ENCODE measurements at places on chromosomes 1 and 21. TPM values are rescaled to one million over a fixed set of nuclear protein-coding genes. Genes with fewer than 3 reads are reported as not detected.
A peak's percentile ranks its signal among the peaks of the same experiment; 100 is the strongest.

DNA sequence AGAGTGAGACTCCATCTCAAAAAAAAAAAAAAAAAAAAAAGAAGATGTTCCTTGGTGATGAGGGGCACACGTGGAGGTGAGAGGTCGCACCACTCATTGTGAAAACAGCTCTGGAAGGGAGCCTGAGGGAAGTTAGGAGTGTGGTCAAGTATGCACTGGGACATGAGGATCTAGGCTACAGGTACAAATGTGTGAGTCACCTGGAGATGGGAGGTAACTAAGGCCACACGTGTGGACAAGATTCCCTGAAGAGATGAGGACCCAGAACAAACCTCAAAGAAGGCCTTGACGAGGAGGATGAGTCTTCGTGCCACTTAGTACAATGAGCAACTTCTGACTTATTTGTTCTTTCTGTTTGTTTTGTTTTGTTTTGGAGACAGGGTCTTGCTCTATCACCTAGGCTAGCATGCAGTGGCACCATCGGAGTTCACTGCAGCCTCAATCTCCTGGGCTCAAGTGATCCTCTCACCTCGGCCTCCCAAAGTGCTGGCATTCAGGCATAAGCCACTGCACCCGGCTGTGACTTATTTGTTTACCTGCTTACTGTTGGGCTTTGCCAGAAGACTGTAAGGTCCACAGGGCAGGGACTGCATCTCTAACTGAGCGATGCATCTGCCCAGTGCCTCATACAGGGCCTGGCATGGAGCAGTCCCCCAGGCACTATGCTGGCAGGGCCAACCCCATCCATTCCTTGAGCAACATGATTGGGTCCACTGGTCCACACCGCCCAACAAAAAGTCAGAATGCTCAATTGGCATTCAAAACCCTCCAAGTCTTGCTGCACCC lies 6.4 kb downstream of the ASAP3 start:
- no peak for DNase-seq

DNA sequence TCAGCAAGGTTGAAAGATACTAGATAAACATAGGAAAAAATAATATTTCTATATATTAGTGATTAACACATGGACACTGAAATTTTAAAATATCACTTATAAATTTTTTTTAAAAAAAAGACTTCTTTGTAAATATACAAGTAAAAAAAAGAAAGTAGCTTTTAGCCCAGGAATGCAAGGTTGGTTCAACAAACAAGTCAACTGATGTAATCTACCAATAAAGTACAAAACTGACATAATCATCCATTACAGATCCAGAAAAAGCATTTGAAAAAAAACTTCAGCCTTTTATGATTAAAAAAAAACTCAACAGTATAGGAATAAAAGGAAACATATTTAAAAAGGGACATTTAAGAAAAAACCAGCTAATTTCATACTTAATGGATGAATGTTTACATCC lies 48.4 kb downstream of the TRMT1L start:
- DNase-seq, result no peak

GRCh38 chr1:95068956-95069709 lies 3.6 kb downstream of the ALG14 start:
- peak; percentile 33 for DNase-seq

Gene TDRD5
- 0.05 TPM for total RNA-seq

DNA sequence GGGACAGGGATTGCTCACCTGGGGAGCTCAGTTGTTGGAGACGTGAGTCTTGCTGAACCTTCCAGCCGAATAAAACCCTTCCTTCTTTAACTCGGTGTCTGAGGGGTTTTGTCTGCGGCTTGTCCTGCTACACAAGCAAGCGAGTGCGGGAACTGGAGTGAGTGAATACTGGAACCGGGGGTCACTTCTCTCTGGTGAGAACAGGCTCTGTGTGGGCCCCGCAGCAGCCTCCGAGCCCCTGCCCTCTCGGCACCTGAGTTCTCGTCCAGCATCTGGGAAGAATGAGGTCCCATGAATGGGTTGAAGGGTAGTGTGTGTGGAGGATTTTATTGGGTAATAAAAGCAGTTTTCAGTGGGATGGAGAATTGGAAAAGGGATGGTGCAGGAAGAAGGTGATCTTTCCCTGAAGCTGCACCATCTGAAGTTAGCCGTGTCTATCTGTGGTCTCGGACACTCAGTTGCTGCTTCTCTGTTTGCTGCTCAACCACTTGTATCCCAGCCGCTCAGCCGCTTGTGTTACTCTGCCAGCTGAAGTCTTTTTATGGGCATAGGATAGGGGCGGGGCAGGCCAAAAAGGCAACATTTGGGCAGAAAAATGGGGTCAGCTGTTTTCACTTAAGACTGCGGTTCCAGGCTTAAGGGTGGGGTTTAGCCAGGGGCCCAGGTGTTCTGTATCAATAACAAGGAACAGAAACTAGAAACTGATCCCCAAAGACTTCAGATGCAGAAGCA lies 450.6 kb upstream of the CAMK1G start:
- DNase-seq, result no peak

DNA sequence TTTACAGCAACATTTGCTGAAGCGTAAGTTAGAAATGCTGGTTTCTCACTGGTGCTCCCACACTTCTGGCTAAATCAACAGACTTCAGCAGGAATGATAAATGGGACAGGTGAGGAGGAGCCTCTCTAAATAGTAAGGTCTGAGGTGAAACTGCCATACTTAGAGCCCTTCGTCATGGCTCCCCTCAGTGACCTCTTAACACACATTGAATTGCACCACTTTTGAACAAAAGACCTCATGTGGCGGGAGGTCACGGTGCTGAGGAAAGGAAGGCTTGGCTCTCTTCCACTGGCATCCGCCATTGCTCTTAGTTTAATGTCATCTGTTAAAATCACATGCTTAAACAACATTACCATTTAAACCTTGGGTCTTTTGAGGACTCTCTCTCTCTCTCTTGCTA lies 3.4 kb downstream of the MAP3K7CL start:
- no peak for DNase-seq

DNA sequence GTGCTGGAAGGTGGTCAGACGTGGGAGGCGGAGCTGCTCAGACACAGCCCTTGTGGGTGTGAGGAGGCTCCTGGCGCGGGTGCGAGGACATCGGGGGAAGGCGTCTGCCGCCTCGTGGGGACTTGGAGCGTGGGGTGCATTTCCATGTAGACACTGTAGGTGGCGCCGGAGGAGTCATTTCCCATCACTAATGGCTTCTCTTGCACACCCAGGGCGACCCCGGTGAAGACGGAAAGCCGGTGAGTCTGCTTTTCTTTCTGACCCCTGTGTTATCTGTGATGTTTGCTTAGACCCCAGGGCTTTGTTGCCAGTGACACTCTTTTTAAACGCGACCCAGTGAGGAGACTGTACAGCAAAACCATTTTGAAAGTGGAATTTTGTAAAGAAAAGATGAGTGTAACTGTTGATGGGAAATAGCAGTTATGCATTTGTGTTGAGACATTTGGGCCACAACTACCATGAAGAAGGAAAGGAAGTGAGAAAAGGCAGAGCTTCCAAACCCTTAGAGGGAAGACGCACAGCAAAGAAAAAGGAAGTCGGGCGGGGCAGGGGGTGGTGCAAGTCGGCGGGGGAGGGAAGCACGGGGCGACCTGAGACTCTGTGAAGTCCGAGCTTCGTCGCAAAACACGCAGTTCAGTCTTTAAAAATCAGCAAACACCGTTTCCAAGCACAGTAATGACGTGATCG lies 64.0 kb downstream of the SLC19A1 start:
- DNase-seq, result peak; percentile 63

DNA sequence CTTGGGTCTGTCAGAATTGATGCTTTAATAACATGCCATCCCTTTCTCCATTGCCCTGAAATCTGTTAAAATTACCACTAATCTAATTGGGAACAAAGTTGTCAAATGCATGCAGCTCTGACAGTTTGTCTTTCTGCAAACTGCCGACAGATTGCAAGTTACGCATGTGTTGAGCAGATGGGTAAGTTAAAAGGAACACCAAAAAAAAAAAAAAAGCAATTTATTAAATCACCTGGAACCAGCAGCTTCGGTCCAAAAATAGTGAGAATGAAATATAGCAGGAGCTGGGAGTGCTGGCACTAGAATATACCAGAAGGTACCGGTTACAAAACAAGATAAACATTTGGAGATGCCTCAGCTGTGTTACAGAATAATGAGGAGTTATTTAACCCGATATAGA lies 149.6 kb upstream of the C1orf87 start:
- DNase-seq, result no peak

Gene WNT3A
- total RNA-seq, result not detected

DNA sequence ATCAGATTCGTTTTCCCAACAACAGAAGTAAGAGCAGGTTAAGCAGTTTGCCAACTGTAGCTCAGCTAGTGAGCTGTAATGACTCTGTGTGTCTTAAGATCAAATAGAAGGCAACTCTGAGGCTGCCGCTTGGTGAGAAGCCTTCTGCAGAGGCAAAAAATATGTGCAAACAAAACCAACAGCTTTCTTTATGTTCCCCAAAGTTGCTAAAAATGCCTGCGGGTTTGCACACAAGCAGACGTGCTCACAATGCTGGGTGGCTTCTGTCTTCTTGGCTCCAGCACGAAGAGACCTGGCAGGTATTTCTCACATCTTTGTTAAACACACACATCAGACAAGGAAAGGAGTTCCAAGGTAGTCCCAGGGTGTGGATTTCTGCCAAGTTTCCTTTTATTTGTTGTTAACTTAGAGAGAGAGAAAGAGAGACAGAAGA lies 158.9 kb upstream of the JUN start:
- DNase-seq, result no peak

- DNase-seq, result peak; percentile 65
Measured at GRCh38 chr1:17909634-17910033, 154.5 kb downstream of the ACTL8 start.

Gene LYST
- total RNA-seq, result 146 TPM

DNA sequence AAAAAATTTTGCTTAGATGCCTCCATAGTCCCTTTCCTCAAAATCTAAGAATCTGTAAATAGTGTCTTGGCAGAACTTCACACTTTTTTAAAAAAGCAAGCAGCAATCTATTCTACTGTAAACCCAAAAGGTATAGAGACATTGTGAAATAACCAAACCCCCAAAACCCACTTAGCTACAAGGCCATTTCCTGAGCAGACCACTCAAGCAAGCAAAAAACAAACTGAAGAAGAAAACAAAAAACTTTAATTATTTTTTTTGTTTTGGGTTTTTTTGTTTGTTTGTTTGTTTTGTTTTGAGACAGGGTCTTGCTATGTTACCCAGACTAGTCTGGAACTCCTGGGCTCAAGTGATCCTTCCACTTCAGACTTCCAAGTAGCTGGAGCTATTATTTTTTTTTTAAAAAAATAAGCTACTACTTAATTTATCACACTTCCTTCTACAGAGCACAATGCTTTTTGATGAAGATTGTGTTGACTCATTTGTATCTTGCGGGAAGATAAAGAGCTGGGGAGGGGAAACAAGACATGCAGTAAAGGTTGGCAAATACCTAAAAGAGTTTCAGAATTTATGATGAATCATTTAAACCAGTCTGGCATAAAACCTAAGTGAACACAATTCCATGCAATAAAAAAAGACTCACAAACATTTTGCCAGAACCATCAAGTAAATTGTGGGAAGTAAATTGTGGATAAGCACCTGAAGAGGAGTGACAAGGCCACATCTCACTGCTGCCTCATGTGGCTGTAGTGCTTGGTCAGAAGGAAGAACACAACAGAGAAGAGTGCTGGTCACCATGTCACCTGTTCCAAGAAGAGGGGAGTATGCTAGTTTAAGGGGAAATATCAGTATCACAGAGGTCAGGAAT lies 2.7 kb upstream of the PTPN22 start:
- peak; percentile 18 for DNase-seq

DNA sequence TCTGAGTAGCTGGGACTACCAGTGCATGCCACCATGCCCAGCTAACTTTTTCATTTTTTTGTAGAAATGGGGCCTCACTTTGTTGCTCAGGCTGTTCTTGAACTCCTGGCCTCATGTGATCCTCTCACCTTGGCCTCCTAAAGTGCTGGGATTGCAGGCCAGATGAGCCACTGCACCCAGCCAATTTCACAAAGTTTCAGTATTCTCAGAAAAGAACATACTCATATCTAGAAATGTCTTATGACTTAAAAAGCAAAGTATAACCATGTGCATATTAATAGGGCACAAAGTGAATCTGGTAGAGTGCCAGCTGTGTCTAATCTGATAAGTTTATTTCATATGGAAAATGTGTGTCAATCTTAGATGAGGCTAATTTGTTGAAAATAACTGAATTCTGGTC lies 87.5 kb upstream of the CACYBP start:
- no peak for DNase-seq

GRCh38 chr1:2061065-2061778 lies 11.0 kb downstream of the PRKCZ start:
- no peak for DNase-seq

GRCh38 chr1:25780318-25781129 lies 19.5 kb upstream of the SELENON start:
- no peak for DNase-seq

GRCh38 chr1:162756523-162756922 lies 34.0 kb upstream of the HSD17B7 start:
- no peak for DNase-seq
